ENCODE measurements at places on chromosomes 11 and 22.

GRCh38 chr22:38240734-38241252, 32.0 kb downstream of the TMEM184B start:
- no peak for DNase-seq

- DNase-seq, result no peak
Measured at GRCh38 chr11:45104006-45104789, 42.2 kb upstream of the PRDM11 start.

GRCh38 chr11:2303627-2304505, 2.1 kb downstream of the TSPAN32 start:
- no peak for DNase-seq

DNA sequence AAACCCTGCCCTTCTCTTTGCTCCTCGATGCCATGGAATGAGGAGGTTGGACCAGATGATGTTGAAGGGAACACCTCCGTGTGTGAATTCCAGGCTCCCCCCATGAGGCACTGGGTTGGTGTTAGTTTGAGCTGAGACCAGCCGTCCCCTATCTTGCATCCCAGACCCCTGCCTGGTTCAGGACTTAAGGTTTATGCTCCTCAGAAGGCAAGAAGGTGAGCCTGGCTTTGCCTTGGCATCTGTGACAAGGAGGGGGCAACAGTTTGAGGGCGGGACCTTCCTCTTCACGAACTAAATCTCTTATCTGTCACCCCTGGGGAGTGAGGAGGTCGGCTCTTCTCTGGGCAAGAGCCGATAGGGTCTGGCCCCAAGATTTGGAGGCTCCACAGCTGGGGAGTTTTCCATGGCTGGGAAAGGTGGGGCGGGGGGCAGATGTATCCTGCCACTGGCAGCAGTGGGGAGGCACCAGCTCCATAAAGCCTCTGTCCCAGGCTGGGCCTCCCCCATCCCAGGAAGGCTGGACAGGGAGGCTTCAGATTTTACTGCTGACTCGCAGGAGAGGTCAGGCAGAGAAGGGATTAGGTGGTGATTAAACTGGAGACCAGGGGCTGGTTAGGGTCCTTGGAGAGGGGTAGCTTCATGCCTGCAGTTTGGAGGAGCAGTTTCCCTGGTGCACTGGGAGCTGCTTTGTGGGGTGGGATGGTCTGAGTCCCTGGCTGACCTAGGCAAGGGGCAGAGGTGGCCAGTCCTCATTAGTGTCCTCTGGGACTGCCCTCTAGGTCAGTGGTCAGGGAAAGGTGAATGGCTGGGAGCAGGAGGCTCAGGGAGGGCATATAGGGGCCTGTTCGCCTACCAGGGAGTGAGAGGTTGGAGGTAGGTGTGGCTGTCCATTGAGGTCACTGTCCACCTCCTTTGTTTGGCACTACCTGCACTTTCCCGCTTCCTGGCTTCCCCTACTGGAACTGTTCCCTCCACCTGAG, 1.1 kb downstream of the SEC14L2 start:
- no peak for DNase-seq
